H9 (cell line): ENCODE measurements at places on chromosomes 6 and 20. TPM values are rescaled to one million over a fixed set of nuclear protein-coding genes. Genes with fewer than 3 reads are reported as not detected.

The ANGPT4 gene
- 0.07 and 0.11 TPM in 2 replicates for total RNA-seq

The GTSF1L gene
- total RNA-seq, result not detected in 2 replicates

The GLP1R gene
- total RNA-seq, result 0.85 and 1.0 TPM in 2 replicates

DNA sequence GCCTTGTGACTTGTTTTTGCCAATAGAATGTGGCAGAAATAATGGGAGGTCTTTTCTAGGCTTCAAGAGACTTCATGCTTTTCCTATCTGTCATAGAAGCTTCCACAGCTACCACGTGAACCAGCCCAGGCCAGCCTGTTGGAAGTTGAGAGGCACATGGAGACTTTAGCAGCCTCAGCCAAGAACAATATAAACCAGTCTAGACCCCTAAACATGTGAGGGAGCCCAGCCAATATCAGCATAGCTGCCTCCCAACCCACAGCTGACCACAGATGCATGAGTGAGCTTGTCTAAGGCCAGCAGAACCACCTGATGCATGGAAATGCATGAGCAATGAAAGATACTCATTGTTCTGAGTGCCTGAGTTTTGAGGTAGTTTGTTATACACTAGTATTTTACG, 540.7 kb upstream of the BTBD3 start:
- H3K27me3 ChIP-seq, result no peaks in the 10 kb centered on the region
- H3K36me3 ChIP-seq, result peaks cover 10% of the 10 kb centered on the region; the same call in 2 of the 3 replicates
- H3K4me1 ChIP-seq, result peaks cover 5% of the 10 kb centered on the region; the same call in 1 of the 2 replicates
- DNase-seq, result no peak

DNA sequence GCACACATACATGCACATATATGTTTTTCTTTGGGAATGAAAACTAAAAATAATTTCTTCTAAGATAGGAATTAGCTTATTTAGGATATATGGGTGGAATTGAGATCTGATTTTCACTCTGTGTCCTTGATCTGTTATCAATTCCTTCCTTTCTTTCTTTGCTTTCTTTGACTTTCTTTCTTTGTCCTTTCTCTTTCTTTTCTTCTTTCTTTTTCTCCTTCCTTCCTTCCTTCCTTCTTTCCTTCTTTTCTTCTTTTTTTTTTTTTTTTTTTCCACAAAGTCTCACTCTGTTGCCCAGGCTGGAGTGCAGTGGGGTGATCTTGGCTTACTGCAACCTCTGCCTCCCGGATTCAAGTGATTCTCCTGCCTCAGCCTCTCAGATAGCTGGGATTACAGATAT, 28.1 kb downstream of the PCMT1 start:
- no peak for DNase-seq
- no peak overlapping the region for H3K27ac ChIP-seq
- H3K36me3 ChIP-seq, result peaks cover 18% of the 10 kb centered on the region
- H3K4me1 ChIP-seq, result no peaks in the 10 kb centered on the region
- H3K4me3 ChIP-seq, result no peak overlapping the region
- H3K27me3 ChIP-seq, result no peaks in the 10 kb centered on the region

DNA sequence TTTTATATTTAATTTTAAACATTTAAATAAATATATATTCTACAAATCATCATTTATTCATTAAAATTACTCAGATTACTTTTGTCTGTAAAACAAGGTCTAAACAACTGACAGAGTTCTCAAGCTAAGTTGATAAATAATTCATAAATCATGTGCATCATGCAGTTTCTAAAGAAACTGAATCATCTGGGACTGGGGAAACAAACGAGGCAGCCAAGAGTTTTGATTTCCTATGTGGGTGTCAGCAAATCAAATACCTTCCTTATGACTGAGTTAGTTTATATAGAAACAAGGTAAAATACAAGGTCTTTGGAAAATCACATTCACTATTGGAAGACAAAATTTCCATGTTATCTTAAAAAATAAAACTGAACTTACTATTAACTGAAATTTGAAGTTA, 149.9 kb upstream of the BEND6 start:
- H3K4me3 ChIP-seq, result no peak overlapping the region
- H3K36me3 ChIP-seq, result no peaks in the 10 kb centered on the region
- DNase-seq, result no peak
- no peak overlapping the region for H3K27ac ChIP-seq
